ENCODE measurements at places on chromosomes 7 and 10. TPM values are rescaled to one million over a fixed set of nuclear protein-coding genes. Genes with fewer than 3 reads are reported as not detected.

Gene ENTPD1
- total RNA-seq, result 8.0 TPM

Gene FFAR4
- total RNA-seq, result 0.17 TPM

DNA sequence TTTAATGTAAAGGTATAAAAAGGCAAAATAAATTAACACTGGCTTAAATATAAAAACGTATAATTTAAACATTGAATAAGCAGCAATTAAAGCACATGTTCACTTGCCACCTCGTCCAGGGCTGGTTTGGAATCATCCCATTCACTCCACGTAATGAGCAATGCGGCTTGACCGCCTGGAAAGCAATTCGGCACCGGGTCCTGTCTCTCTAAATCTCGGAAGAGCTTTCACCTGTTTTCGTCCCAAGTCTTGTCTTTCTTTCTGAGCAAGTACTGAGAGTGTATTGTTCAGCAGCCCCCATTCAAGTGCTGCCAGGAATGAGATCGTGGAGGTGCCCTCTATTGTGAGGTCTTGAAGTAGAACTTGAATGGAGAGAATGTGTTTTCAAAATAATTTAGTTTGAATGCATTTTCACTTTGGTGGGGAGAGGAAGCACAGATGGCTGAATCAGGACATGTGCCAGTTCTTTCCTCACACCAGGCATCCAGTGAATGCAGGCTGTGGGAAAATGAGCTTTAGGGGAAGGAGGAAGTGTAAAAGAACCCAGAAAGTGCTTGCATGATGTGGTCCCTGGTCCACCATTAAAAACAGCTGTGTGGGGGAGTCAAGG is 515.2 kb downstream of the REEP3 start:
- DNase-seq, result no peak

Gene TWIST1
- 0.17 TPM for total RNA-seq

DNA sequence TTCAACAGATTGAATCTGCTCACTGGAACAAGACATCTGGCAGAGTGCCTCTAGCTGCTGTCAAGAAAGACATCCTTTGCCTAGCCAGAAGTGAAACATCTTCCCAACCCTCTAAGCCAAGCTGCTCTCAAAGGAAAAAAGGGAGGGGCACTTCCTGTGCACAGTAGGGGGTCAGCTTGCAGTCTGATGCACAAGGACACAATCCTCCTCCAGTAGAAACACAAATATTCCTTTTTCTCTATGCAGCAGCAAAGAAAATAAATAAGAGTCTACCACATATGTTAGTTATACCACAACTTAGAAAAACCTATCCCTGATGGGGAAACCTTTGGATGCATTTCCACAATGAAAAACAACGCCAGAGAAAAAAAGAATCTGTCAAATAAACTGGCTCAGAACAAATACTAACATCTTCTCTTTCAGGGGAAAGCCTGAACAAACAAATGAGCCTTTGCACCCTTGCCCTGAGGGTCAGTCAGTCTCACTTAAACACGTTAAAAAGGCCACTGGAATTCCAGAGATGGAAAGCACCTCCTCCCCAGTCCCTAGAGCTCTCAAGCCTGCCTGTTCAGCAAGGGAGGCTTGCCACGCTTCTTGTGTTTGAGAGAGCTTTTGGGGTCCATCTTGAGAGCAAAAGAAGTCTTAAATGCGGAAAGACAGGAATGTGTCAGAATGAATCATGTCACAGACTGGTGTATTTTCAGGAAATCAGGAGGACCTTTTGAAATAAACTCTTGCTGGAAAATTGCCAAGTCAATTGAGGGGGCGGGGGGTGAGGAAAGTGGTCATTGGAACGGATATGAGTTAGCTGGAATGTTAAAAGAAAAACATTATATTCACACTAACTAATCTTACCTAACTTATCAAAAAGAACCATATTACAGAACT is 7.5 kb downstream of the LAMB1 start:
- DNase-seq, result no peak

Gene TAS2R4
- 3.2 TPM for total RNA-seq

Gene CD36
- 68.9 TPM for total RNA-seq

DNA sequence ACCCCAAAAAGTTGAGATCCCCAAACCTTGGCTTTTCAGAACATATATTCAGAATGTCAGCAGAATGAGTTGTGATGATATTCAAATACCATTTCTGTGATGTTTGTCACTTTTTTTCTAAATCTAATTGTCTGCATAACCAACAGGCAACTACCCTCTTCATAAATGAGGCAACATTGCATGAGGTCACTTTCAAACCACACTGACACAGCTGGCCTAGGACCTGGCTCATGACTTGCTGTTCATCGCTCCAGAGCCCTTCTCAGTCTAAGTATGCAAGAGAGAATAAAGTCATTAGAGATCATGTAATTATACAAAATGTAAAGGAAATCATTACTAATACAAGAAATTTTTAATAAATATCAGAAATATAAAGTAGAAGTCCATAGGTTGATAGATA is 681.9 kb downstream of the GRM8 start:
- DNase-seq, result no peak

Gene VPS50
- 18.2 TPM for total RNA-seq

DNA sequence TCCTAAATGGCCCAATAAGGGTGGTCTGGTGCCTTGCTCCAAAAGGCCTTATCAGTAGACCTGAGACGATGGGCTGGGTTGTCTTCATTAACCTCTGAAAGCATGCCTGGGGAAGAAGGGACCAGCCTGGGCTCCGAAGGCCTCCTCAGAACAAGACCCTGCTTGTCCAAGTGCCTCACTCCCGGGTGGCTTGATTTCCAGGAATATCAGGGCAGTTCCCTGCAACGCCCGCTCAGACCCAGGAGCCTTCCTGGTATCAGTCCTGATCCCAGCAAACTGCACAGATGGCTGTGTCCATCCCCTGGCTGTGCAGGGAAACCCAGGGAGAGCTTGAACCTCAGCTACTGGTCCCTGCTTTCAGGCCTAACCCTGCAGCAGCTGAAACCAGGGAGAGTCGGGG is 49.9 kb upstream of the CUX1 start:
- DNase-seq, result no peak

Gene LRMDA
- 12.2 TPM for total RNA-seq

Gene GATAD1
- 12.4 TPM for total RNA-seq

Gene AQP1
- 27.9 TPM for total RNA-seq

GRCh38 chr10:88865281-88865876 is 13.7 kb upstream of the ANKRD22 start:
- DNase-seq, result no peak

Gene CLRN3
- 5.7 TPM for total RNA-seq

GRCh38 chr10:120897343-120897742 is 46.2 kb downstream of the WDR11 start:
- no peak for DNase-seq

DNA sequence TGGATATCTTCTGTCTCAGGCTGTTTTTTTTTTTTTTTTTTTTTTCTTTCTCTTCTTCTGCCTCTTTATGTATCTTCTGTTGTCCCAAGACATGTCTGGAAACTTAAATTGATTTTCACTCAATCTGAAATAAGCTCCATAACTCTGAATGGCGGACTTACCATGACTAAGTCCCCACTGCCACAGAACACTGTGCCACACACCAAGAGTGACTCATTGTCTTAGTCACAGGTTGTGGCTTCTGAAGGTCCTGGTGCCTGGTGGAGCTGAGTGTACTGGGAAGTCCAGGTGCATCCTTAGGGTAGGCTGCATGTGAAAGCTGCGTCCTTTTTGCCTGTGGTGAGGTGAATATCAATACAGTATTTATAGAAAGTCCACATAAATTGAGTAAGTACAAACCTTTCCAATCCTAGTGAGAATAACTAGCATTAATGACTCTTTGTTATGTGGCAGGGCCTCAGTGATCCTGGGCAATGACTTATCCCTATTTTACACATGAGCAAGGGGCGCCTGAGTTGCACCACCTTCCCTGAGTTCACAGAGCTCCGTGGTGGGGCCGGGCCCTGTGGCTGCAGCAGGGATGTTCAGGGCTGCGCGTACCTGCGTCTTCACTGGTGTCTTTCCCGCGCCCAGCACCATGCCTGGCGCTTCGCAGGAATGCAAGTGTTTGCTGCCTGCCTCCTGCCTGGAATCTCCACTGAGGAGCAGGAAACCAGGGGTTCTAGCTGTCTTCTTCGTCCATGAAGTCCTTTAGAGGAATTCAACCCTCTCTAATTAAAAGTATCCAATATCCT is 4.3 kb downstream of the PFKP start:
- no peak for DNase-seq

GRCh38 chr7:155457544-155458110 is 302 bp upstream of the EN2 start:
- no peak for DNase-seq

DNA sequence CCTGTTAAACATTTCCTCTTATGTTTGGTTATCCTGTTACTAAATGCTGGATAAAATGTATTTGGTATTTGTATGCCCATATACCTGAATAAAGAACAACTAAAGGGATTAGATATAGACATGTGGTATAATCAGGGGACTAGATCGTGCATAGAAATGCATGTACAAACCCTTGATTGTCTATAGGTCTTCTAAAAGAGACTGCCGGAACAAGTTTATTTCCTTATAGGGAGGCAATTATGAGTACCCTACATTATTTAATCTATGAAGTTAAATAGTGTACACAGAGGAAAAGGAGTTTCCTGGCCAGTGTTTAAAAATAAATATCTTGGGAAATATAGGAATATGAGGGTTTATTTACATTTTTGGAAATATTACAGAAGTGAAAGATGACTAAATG is 44.6 kb downstream of the CCSER2 start:
- DNase-seq, result no peak

DNA sequence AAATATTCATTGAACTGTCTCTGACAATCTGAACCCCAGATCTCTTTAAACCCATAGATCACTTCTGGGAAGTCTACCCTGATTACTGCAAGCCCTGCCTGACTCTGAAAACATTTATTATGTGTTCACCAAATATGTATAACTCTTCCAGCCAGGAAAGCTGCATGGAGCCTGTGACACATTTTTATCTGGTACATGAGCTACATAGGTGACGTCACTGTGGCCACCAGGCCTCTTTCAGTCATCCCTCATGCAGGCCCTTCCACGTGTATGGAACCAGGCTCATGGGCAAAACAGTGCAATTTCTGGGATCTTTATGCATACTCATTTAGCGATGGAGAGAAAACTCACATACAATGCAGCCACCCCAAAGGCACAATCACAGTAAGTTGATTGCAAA is 133.9 kb upstream of the NUPR2 start:
- DNase-seq, result no peak

Gene CCDC136
- total RNA-seq, result 0.59 TPM

DNA sequence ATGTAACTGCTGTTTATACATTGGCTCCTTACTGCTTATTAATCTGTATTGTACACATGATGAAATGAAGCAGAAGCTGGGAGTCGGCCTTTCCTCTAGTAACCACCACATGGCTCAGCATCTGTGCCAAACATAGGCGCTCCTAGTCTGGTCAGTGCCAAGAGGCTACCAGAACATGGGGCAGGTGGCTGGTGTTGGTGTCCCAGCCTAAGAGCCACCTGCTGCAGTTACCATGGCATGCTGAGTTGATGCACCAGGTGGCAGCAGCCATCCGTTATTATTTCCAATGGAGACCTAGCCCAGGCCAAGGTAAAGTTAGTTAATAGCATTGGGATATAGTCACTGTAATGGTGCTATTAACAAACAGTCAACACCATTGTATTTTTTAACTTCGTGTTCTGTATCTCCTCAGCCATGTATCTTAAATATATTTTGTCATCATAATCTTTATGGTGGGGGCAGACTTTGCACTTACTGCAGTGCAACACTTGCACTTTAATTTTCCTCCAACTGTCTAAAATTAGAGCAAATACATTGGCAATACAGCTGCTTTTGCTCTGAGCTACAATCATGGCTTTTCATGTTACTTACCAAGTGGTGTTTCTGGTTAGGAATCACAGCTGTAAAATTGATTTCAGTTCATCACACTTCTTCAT is 33.1 kb downstream of the HBP1 start:
- DNase-seq, result no peak

Gene FIS1
- 133 TPM for total RNA-seq

DNA sequence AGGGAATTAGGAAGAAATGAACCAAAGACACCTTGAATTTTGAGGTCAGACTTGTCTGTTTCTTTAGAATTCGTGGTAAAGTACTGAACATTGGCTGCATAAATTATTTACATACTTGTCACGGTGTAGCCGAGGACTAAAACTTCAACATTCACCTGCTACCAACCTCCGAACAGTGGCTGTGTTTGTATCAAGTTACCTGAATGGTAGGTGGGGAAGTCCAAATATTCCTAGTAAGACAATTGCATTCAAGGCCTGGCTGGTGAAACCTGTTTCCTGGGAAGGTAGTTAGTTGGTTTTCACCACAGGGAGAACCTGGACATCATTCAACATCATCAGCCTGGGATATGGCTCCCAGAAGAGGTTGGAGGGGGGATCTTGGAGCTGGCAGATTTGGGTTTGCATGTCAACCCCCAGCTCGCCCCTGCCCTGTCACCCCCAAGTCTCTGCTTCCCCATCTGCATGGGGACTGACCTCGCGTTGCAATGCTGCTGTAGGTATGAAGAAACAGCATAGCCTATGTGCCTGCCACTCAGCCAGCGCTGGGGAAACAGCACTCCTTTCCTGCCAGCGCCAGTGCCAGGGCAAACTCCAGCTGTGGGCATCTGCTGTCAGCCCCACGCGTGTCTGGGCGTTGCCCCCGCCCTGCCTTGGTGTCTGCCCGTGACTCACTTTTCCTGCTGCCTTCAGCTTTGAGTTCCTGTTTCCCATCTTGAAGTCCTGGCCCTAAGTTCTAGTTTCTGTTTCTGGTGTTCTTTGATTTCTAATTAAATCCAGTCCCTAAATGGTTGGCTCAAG is 12.7 kb upstream of the LARP4B start:
- DNase-seq, result no peak

DNA sequence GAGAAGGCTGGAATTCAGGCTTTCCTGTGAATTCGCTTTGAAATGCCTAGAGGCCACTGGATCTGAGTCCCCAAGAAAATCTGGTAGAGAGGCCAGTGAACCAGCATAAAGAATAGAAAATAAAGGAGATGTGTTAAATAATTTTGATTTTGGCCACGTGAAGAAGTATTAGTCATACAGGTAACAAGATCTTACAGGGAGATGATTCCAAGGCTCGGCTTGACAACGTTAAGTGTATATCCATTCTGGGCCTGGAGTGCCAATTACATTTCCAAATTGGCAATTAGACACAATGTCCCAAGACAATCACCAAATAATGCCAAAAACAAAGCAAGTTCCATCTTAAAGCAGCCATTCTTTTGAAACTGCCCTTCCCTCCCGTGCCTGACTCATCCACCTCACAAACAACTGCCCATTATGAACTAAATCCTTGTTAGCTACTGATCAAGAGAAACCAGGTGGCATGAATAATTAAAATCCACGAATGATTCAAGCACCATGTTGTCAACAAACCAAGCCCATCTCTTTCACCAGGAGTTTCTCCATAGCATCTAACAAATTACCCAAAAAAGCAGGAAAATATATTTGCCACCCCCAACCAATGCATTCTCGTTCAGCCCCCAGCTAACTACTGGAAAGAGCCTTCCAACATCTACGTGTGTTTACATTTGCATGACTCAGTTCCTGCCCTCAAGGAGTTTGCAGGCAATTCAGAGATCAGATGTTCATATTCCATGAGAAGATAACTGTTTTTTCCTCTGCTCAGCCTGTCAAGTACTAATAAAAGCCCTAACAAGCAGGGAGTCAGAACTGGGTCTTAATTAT is 8.5 kb downstream of the KCNMA1 start:
- no peak for DNase-seq

GRCh38 chr7:91343996-91344629 is 79.9 kb downstream of the FZD1 start:
- DNase-seq, result no peak

Gene OR13A1
- under 0.01 TPM for total RNA-seq

- DNase-seq, result no peak
These were observed 187.7 kb upstream of the HGF start for GRCh38 chr7:81957517-81957916.

- DNase-seq, result no peak
These were observed 33.8 kb downstream of the SPAG6 start for GRCh38 chr10:22379059-22379458.

Gene LLCFC1
- not detected for total RNA-seq

All from liver (tissue), 10 donors.